ENCODE measurements at places on chromosomes 5 and 9.

GRCh38 chr5:105392710-105393149, 1830.1 kb upstream of the NUDT12 start:
- no peak for DNase-seq

- no peak for DNase-seq
Measured at GRCh38 chr5:176181271-176181855, 56.9 kb upstream of the SIMC1 start.

DNA sequence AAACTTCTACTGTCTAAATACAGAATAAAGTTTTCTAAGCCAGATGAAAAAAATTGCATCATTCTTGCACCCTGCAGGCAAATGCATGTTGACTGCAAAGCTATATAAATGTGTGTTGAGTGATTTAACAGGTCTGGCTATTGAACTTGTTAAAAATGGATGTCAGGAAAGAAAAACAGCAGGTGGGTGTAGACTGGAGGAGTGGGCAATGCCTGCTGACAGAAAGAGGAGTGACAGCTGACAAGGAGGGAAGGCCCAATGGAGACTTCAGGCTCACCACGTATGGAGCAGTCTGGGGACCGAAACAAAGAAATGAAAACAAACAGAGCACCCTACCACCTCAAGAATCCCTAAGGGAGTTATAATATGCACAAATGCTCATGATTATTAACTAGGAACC, 127.8 kb downstream of the GRIA1 start:
- DNase-seq: no peak

GRCh38 chr9:87125819-87126218, 178.5 kb upstream of the GAS1 start:
- no peak for DNase-seq

DNA sequence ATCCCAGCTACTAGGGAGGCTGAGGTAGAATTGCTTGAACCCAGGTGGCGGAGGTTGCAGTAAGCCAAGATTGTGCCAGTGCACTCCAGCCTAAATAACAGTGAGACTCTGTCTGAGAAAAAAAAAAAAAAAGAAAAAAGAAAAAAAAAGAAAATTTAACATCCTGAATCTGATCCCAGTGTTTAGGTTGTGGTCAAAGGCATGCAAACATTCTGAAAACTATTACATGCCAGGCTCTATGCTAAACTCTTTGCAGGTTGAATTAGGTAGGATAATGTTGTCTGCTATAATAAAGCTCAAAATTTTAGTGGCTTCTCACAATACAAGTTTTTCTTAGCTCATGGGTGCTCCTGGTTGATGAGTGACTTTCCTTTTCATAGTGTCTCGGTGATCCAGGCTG, 367.4 kb downstream of the PSAT1 start:
- no peak for DNase-seq

- no peak for DNase-seq
Measured at GRCh38 chr9:94818178-94818541, 91.7 kb downstream of the AOPEP start.

GRCh38 chr9:37732086-37732741, 21.4 kb upstream of the TRMT10B start:
- DNase-seq: no peak

GRCh38 chr9:90201766-90202165, 440.9 kb downstream of the DIRAS2 start:
- no peak for DNase-seq

DNA sequence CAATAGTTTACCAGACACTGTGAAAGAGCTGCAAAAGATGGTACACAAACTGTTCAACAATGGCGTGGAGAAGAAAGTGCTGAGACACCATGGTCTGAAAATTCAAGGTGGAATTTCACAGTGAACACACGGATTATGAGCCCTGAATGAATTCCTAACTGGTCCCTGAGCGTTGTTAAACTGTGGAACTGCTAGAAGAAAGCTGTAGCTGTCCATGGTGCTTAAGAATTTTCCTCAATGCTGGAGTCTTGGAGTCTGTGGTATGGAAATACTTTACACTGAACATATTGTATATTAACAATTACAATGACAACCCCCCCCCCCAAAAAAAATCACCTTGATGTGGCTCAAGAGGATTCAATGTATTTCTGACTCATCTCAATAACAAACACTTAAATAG, 68.5 kb downstream of the SLC24A2 start:
- DNase-seq: peak; percentile 52

DNA sequence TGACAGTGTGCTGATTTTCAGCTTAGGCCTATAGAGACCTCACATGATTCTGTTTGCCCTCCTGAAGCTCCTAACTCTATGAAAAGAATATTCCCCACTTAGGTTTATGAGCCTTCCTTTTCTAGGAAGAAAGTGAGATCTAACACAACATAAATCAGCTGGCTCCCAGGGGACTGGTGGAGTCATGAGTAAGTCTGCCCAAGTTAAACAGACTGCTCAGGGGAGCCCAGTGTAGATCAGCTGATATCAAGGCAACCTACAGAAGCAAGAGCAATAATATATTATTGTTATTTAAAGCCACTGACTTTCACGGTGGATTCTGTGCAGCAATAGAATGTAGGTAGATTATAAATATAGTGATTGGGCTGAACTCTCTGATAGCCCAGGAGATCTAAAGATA, 1978.6 kb upstream of the CDH6 start:
- DNase-seq: no peak

DNA sequence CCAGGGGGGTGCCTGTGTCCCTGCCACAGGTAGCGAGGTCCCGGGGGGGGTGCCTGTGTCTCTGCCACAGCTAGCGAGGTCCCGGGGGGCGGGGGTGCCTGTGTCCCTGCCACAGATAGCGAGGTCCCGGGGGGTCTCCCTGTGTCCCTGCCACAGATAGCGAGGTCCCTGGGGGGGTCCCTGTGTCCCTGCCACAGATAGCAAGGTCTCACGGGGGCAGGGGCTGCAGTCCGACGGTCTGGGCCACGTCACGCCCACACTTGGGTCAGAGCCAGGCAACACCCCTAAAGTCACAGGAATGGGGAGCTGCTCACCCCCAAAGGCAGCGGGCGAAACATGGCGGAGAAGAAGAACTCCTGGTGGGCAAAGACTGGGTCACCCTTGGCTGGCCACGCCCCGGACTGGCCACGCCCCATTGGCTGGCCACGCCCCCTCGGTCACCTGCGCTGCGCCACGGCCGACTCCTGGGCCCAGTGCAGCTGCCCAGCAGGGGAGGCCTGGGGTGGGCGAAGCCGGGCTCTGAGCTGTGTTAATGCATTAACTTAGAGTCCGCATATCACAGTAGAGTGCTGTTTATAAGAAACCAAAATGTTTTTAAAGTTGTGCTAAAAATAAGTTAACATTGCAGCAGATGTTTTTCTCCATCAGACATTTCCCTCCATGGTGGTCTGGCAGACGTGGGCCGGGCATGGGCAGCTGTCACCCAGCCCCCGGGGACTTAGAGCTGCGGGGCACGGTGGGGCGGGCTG, 7.0 kb downstream of the NOXA1 start:
- no peak for DNase-seq

DNA sequence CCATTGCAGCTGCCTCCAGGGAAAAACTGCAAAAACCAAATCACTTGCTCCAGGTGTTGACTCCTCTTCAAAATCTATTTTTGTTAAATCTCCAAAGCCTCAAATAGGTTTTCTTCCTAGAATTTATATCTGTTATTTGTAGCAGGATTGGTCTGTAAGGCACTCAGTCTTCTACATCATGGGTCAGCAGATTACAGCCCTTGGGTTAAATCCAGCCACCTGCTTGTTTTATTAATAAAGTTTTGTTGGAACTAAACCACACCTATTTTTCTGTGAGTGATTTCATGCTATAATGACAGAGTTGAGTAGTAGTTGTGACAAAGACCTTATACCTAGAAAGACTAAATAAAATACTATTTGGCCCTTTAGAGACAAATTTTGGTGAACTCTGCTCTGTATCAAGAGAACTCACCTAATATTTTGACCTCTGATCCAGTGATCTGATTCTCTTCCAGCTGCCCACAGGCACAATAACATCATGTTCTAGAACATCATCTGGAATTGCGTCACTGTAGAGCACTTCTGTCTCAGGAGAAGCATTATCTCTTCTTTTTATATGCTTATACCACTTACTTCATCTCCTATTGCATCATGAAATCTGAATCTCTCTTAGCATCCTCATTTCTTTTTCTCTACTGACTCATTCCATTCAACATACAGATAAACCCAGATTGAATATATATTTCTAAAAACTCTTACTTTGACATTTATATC, 130.1 kb downstream of the RPS23 start:
- no peak for DNase-seq

- peak; percentile 51 for DNase-seq
Measured at GRCh38 chr5:81303563-81303962, 2.2 kb downstream of the ZCCHC9 start.

DNA sequence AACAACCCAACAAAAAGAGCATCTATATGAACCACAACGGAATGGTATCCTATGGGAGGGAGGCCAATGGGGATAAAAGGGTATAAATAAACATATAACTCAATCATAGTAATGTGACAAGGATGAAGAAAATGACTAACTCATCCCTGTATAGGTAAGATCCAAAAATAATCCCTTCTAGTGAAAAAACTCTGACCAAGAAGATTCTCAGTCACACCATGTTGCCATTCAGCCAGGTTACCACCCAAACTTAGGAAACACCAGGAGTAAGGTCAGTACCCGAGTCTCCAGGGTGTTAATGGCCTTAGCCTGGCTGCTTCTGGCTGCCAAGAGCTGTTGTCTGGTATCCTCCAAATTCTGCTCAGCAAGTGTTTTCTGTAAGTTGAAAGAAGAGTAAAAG, 32.8 kb downstream of the GOLGA1 start:
- DNase-seq: no peak

- peak; percentile 35 for DNase-seq
Measured at GRCh38 chr9:33250458-33250995, 10.6 kb downstream of the SPINK4 start.

GRCh38 chr9:69171049-69171448, 3.0 kb upstream of the TJP2 start:
- DNase-seq: no peak

GRCh38 chr9:29826421-29826820, 2253.1 kb upstream of the C9orf72 start:
- DNase-seq: no peak

- DNase-seq: no peak
Measured at GRCh38 chr5:162824360-162824759, 613.0 kb upstream of the CCNG1 start.

DNA sequence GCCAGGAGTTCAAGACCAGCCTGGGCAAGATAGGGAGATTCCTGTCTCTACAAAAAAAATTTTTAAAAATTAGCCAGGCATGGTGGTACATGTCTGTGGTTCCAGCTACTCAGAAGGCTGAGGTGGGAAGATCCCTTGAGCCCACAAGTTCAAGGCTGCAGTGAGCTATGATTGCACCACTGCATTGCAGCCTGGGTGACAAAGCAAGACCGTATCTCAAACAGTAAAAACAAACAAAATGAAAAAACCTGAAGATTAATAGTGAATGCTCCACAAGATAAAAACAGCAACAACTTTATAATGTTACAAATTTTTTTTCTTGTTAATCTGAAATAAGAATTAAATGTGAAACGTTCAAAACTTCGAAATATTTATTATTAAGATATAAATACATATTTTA, 2.7 kb upstream of the TMEM267 start:
- no peak for DNase-seq

DNA sequence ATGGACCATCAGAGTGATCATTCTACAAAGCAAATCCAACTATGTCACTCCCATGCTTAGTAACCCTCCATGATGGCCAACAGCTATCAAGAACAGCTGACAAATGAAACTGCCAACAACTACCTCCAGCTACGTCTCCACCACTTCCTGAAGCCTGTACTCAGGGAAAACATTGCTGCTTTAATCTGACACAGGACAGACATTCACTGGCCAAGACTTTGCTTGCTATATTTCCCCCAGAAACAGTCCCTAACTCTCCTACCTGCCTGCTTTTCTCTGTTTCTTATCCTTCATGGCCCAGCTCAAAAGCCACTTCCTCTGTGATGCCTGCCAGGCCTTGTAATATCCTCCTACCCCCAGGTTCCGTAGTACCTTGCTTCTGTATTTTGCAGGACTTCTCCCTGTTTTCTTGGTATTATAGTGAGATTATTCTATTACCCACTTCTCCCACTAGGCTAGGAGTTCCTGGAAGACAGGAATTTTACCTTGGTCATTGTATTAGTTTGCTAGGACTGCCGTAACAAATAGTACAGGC, 14.7 kb upstream of the RAB14 start:
- no peak for DNase-seq

GRCh38 chr9:127539982-127540663, 72.0 kb upstream of the STXBP1 start:
- DNase-seq: no peak

- DNase-seq: peak; percentile 27
Measured at GRCh38 chr5:96527768-96528661, 95.0 kb upstream of the PCSK1 start.

GRCh38 chr9:710951-711745, 130.3 kb upstream of the DMRT1 start:
- DNase-seq: no peak

GRCh38 chr9:30060976-30061375, 2323.5 kb upstream of the ACO1 start:
- DNase-seq: no peak

GRCh38 chr5:142078221-142078620, 30.4 kb upstream of the NDFIP1 start:
- no peak for DNase-seq

DNA sequence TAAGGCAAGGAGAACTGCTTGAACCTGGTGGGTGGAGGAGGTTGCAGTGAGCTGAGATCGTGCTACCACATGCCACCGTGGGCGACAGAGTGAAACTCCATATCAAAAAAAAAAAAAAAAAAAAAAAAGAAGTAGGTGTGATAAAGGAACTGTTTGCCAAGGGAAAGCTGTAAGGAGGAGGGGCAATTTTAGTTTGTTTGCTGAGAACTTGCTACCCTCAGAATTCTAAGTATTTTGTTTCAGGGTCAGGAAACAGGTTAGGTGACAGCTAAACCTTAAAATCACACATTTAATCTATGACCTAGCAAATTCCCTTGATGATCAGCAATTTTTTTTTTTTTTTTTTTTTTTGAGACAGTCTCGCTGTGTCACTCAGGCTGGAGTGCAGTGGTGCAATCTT, 7.2 kb upstream of the ARRDC3 start:
- DNase-seq: no peak

GRCh38 chr5:82499725-82500244, 221.6 kb upstream of the RPS23 start:
- DNase-seq: no peak

- DNase-seq: peak; percentile 69
Measured at GRCh38 chr5:164204338-164204946, 699.0 kb downstream of the MAT2B start.

- DNase-seq: no peak
Measured at GRCh38 chr5:67490543-67491321, 294.1 kb upstream of the CD180 start.

- DNase-seq: no peak
Measured at GRCh38 chr9:125989524-125990180, 242.5 kb downstream of the PBX3 start.

GRCh38 chr5:72206994-72207393, 99.7 kb downstream of the MAP1B start:
- DNase-seq: no peak

DNA sequence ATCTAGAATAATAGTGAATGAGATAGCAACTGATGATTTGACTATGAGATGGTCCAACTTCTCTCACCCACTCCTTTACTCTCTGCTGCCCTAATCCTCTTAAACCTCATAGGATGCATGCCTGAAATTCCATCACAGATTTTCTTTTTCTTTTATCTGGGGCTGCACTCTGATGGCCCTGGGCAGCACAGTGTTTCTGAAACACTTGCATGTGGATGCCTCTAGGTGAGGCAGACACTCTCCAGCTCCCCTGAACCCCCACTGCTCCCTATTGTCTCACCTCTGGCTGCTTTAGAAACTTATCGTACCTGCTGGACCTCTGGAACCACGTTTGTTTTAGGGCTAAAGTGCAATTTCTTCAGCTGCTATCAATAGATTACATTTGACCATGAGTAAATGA, 67.5 kb downstream of the HTR4 start:
- DNase-seq: no peak

Measured in lung microvascular endothelial cell (primary cell).